ENCODE measurements at places on chromosomes 7 and 10.

GRCh38 chr10:67667035-67667425 is 29.0 kb downstream of the CTNNA3 start:
- no peak for DNase-seq

DNA sequence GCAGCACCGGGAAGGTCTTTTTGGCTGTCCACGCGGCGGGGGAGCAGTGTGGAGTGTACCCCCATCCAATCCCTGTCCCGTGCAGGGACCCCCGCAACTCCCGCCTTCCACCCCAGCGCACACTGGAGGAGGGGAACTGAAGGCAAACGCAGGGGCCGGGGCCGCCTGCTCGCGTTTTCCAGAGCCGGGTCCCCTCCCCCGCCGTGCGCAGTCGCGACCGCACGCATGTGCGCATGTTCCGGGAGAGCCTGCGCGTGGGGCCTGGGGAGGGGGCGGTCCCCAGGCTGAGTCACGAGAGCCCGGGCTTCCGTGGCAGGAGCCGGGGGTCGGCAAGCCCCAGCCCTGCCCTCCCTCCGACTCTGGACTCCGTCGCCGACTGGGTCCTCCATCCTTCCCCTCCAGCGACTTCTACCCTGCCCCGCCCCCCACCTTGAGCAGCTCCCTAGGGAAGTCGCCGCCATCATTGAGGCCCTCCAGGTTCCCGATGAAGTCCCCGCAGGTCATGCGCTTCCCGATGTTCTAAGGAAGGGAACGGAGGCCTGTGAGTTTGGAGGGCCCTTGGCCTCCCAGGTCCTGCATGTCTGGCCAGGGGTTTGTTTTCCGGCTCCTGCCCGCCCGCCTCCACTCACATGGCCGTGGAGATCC is 8.0 kb downstream of the PSD start:
- no peak for DNase-seq

DNA sequence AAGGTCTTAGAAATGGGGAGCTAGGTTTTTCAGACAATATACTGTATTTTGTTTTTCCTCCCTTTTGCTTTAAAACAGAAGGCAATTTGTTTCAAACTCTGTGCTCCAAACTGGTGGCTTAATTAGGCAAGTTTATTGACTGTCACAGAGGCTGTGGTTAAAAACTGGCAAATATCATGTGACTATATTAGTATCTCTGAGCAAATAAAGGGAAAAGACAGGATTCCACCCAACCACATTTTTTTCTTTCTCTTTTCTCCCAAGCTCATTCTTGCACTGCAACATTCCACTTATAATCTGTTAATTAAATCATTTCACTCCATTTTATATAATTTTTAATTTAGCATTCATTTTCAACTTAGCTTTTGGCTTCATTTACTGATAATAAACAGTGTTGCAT is 615.8 kb downstream of the AUTS2 start:
- DNase-seq = no peak

DNA sequence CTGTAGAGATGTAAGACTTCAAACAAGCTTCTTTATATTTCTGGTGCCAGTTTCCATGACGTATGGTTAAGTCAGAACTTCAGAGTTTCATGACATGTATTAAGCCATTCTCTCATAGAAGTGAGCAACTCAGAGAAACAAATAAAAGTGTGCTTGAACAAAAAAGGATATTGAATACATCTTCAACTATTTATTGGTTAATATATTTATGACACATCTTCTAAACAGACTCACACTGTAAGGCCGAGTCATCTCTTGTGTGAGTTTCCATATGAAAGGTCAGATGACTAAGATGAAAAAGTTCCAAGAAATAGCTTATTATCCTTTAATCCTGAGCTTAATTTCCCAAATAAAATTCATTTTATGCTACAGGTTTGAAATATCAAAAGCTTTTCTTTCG is 105.5 kb upstream of the CSTF2T start:
- no peak for DNase-seq

DNA sequence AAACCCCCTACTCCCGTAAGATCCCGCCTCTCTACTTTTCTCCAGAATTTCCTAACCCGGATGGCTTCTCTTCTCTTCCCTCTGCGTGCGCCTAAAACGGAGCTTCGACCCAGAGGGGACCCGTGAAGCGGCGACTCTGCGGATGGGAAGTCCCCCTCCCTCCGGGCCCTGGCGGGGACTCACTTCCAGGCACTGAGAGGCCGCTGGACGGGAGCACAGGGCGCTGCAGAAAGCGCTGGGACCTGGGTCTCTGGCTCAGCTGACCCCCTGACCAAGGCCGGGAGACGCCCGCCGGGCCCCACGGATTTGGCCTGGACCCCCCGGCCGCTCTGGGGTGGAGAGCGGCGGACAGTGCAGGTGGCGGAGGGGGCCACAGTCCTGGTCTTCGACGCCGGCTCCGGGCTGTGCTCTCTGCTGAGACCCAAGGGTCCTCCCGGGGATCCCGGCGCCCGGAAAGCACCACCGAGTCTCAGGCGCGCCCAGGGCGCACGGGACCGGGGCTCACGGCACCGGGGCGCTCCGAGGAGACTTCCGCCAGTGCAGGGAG is 688 bp upstream of the FOXL3 start:
- no peak for DNase-seq

GRCh38 chr10:43112608-43112961 is 25.7 kb upstream of the CSGALNACT2 start:
- DNase-seq = no peak

DNA sequence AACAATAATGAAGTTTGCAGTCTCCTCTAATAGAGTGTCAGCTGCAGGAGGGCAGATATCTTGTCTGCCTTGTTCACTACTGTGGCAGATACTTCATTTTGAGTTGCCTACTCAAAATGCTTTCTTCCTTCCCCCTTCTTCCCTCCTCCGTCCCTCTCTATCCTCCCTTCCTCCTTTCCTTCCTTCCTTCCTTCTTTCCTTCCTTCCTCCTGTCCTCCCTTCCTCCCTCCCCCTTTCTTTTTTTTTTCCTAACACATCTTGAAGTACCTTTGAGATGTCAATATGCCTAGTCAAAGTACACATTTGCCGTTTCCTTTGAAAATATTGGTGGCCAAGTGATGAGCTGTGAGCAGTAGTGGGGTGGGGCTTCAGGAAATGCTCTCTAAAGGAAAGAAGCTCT is 18.7 kb upstream of the ST7 start:
- DNase-seq = no peak

GRCh38 chr7:77426052-77426404 is 9.9 kb upstream of the GSAP start:
- DNase-seq = no peak

DNA sequence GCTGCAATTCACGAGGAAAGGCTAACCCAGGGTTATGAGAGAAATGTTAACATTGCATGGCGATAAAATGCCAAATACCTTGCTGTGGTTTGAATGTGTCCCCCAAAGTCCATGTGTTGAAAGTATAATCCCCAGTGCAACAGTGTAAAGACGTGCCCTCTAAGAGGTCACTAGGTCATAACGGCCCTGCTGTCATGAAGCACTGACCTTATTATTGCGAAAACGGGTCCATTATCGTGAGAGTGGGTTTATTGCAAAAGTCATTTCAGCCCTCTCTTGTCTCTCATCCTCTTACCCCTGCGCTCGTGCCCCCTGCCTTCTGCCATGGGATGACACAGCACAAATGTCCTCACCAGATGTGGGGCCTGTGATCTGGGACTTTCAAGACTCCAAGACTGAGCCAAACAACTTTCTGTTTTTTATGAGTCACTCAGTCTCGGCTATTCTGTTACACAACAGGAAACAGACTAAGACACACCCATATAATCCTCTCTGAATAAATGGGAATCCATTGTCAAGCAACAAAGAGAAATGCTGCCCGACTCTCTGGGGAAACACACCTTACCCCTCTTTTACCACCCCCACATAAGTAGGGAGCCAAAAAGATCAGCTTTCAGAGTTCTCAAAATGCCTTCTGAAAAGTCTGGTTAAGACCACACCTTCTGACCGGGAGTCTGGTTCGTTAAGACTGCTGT is 73.1 kb upstream of the UCN3 start:
- DNase-seq = peak; percentile 57

- DNase-seq = no peak
These were observed 47.7 kb downstream of the LRRN3 start for GRCh38 chr7:111138586-111138985.

DNA sequence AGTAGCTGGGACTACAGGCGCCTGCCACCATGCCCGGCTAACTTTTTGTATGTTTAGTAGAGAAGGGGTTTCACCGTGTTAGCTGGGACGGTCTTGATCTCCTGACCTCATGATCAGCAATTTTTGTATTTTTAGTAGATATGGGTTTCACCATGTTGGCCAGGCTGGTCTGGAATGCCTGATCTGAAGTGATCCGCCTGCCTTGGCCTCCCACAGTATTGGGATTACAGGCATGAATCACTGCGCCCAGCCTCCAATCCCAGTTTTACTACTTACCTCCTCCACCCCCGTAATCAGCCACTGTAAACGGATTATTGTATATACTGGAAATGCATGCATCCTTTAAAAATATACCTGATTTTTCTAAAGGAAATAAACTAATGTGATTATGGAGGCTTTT is 35.1 kb upstream of the MTPN start:
- DNase-seq = no peak
